ENCODE measurements at places on chromosomes 4 and X.

GRCh38 chr4:143358923-143359643, 22.4 kb downstream of the GAB1 start:
- DNase-seq: no peak

DNA sequence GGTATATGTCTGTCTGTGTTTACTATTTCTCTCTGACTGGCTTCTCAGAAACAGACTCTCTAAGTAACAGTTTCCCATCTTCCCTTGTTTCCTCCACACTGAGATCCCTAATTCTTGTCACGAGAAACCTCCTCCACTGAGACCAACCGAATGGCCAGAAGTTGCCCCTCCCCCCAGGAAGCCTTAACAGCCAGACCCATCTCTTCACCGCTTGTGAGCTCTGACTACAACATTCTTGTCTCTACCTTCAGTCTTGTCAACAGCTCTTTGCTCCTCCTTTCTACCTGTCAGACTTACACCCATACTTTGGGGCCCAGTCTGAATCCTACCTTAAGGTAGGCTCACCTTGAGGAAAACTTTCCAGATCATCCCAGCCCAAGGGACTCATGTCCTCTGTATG, 90.8 kb downstream of the NHSL2 start:
- DNase-seq: no peak

- no peak for DNase-seq
These were observed 256.1 kb upstream of the NOCT start for GRCh38 chr4:138759554-138759902.

- no peak for DNase-seq
These were observed 23.7 kb upstream of the GLRA2 start for GRCh38 chrX:14505648-14506047.

DNA sequence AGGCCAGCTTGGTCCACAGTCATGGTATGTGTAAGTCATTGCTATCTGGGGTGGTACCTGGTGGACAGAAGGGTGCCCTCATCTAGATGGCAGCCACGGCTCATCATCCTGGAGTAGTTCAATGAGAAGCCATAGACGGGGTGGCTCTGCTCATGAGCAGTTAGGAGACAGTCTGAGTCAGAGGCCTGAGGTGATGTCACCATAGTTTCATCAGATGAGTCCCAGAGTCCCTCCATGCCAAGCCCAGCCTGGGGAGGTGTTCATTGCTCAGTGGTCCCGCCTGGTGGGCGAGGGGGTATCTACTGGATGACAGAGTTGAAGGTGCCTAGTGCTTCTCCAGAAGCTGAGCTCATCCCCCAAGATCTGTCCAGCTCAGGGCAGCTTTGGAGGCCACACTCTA, 49.8 kb downstream of the DLG3 start:
- no peak for DNase-seq

DNA sequence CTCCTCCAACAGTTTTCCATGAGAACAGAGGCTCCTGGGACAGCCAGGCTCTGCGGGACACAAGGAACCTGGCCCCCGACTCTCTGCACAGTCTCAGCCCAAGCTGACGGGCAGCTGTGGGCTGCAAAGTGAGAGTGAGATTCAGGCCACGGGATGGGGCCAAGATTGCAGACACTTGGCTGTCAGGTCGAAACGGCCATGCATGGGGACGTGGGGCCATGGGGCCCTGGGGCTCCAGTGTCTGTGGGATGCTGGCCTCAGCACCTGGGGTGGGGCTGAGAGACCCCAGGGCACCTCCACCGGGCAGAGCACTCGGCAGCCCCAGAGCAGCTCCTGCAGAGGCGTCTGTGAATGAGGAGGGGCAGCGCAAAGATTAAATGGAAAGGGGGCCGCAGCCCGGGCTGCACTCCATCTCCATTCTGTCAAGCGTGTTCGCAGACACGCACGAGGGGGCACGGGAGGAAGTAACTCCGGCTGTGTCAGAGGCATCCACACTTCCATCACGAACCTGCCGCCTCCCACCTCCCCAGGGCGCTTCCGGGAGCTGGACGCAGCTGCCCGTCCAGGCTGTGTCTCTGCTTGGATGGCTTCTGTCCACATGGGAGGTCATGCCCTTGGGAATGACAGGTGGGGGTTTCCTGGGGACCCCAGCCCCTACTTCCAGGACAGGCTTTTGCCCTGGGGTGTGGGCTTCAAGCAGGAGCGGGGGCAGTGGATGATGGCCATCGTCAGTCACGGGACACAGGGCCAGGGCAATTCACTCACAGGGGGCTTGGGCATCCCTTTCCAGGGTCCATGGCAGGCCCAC, 82.8 kb upstream of the NKX1-1 start:
- DNase-seq: no peak

- DNase-seq: no peak
These were observed 6.2 kb downstream of the CCKAR start for GRCh38 chr4:26484032-26484515.

- no peak for DNase-seq
These were observed 39.3 kb downstream of the SYTL5 start for GRCh38 chrX:38045538-38046096.

DNA sequence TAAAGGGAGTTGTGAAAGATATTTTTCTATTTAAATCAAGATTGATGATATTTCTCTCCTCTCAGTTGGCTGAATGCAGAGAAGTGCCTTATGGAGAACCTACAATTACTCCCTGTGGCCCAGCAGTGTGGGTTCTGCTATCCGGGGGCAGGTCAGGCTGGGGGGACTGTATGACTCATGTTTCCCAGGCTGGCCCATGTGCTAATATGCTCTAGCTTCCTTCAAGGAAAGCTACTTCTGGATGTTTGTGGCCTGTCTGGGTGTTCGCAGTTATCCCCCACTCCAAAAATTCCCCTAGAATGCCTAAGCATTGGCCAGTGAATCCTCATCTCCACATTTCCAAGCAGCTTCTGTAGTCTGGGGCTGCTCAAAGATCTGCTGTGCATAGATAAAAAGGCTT, 58.9 kb upstream of the SPP1 start:
- no peak for DNase-seq

DNA sequence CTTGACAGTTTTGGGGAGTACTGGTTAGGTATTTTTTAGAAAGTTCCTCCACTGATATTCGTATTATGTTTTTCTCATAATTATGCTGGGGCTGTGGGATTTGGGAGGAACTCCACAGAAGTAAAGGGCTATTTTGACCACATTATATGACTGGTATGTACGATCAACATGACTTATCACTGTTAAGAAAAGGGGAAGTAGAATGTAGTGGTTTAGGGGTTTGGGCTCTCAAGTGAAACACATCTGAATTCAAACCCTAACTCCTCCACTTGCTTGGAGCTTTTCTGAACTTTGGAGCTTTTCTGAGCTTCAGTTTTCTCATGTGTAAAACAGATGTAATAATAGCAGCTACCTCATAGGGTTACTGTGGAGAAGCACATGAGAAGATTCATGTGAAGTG, 96.4 kb upstream of the C1GALT1C1 start:
- no peak for DNase-seq

- DNase-seq: peak; percentile 31
These were observed 17.3 kb downstream of the NIPAL1 start for GRCh38 chr4:48033825-48034413.

- DNase-seq: no peak
These were observed 84.1 kb upstream of the GK2 start for GRCh38 chr4:79492148-79492547.

GRCh38 chrX:84453351-84454246, 48.7 kb downstream of the HDX start:
- no peak for DNase-seq

- DNase-seq: no peak
These were observed 1.3 kb upstream of the PCDH7 start for GRCh38 chr4:30718641-30719453.

GRCh38 chr4:137664046-137664387, 131.7 kb upstream of the PCDH18 start:
- DNase-seq: no peak

- DNase-seq: no peak
These were observed 667.1 kb upstream of the BOD1L1 start for GRCh38 chr4:14294611-14295010.

GRCh38 chrX:24553011-24553410, 87.9 kb downstream of the PDK3 start:
- DNase-seq: no peak

DNA sequence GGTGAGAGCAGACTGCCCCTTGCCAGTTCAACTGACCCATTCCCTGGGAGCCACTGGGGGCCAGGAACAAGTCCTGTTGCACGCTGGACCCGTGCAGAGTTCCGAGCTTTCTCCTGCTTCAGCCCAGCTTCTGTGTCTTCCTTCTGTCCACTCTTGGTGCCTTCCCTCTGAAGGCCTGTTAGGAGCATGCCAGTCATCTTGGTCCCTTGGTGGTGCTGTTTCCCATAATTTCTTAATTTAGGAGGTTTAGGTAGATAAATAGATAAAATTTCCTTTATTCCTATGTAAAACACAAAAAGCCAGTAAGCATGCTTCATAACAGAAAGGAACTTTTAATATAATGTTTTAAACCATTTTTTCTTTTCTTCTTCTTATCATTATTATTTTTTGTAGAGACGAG, 672.7 kb downstream of the CCSER1 start:
- DNase-seq: no peak

DNA sequence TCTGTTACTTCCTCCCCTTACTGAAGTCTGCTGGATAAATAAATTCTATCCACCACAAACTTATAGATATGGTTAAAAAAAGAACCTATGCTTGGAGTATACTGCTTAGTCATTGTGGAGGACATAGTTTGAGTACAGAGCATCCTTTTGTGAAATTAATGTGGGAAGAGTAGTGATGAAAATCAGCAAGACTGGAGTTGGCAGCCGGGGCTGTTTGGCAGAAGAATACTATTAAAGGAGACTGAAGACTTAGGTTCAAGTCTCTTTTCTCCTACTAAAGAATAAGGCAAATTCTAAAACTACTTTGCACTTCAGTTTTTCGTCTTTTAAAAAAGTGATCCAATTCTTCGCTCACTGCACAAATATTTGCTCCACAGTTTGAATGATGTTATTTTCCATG, 326.6 kb upstream of the ATOH1 start:
- DNase-seq: no peak

- no peak for DNase-seq
These were observed 174.2 kb downstream of the HHIP start for GRCh38 chr4:144820011-144820727.

- no peak for DNase-seq
These were observed 1273.0 kb downstream of the RAPGEF2 start for GRCh38 chr4:160375772-160376452.

GRCh38 chr4:4437798-4438470, 51.0 kb downstream of the NSG1 start:
- no peak for DNase-seq

GRCh38 chr4:157700898-157701694, 471.7 kb downstream of the GASK1B start:
- DNase-seq: no peak

DNA sequence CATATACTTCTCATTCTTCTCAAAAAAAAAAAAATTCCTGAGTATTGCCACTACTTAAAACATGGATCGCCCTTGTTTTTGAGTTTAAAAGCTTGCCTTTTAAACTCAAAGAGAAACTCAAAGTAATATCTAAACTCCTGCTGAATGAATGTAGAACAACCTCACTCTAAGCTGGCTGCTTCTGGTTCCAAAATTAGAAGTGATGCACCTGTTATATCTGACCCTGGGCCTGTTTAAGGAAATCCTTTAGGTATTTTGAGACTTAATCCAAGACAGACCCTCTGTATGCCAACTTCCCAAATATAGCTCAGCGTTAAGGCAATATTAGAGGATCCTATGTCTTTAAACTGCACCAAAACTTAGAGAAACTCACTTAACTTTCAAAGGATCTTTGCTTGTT, 1.8 kb upstream of the OTUD4 start:
- DNase-seq: no peak

DNA sequence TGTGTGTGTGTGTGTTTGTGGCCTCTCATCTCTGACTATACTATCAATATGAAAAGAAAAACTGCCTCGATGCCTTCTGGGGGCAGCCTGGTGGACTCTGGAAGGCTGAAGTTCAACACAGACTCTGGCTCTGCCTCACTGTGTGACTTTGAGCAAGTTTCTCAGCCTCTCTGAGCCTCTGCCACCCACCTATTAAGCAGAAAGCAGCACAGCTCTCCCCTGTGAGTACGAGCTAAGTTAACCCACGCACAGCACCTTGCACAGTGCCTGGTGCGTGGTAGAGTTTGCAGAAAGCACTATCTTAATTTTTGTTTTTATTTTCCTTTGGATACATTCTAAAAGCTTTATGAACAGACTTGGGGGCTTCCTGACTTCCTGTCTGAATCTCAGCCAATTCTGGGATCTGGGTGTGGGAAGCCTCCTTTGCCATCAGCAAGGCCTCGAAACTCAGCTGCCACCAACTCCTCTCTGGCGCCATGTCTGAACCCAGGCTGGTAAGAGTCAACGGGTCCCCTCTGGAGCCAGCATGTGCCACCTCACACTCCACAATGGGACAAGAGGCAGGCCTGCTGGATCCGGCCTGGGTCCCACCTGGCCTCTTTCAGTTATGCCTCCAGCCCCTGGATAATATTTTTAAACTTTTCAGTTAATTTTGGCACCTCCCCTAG, 57.3 kb downstream of the JAKMIP1 start:
- no peak for DNase-seq

GRCh38 chr4:25489253-25489797, 112.3 kb downstream of the ANAPC4 start:
- no peak for DNase-seq

- DNase-seq: no peak
These were observed 2.1 kb downstream of the GAB3 start for GRCh38 chrX:154748712-154749339.

DNA sequence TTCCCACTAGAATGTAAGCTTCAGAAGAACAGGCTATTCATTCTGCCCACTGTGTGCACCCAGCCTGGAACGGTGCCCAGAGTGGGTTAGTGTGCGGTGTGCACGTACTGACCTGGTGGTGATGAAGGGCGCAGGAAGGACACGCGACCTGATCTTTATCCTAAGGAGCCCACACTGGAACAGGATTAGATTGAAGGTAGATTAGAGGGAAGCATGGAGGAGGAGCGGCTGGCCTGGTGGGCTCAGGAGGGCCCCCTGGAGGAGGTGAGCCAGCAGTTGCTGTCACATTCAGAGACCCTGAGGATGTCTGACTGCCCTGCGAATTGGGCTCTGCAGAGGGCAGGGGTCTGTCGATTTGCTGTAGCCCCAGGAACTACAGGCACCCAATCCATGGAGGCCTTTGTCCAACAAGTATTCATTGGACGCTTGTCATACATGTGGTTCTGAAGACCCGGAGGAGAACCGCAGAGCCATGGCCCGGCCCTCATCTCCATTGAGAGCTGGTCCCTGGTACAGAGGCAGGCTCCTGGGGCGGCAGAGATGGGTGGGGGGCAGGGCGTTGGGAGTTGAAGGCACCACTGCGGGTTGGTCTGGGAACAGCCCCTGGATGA, 73.2 kb downstream of the HTRA3 start:
- no peak for DNase-seq

- DNase-seq: no peak
These were observed 160.1 kb downstream of the EFHC2 start for GRCh38 chrX:44183329-44183728.

GRCh38 chrX:153371256-153371655, 29.9 kb downstream of the PNMA6E start:
- DNase-seq: no peak

DNA sequence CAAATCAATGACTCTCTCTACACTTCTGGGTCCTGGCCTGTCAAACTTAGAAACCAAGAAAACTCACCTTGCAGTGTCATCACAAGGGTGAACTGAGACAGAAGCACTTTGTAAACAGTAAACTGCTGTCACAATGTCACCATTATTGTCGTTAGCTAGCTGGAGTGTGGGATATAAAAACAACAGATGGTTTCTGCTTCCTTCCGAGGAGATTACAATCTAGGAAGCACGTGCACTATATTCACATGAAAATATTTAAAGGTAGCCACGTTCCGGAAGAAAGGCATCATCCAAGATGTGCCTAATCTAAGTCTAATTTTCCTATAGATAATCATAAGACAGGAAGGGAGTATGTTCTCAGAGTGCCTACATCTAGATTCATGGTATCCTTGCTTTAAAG, 64.7 kb upstream of the ACSL1 start:
- DNase-seq: no peak

GRCh38 chr4:125359363-125359762, 44.6 kb downstream of the FAT4 start:
- DNase-seq: no peak
